ENCODE measurements at places on chromosomes 1 and 21.
A peak's percentile ranks its signal among the peaks of the same experiment; 100 is the strongest.

DNA sequence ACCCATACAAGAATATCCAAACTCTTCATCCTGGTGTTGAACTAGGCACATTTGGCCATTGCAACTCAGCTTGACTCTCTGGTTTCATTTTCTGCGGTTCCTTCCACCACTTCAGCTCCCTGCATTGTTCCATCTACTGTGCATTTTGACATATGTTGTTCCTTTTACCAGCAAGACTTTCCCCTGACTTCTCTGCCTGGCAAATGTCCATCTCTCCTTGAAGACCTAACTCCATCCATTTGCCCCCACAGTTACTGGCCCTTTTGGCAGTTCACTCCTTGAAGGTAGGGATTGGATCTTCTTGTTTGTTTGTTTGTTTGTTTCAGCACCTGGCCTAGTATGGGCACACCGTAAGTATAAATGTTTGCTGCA lies 8.7 kb downstream of the PADI2 start:
- DNase-seq, result no peak

- peak; percentile 45 for DNase-seq
These were observed 1.1 kb downstream of the ADGRB2 start for GRCh38 chr1:31762726-31763670.

GRCh38 chr1:187326557-187326956 lies 497.8 kb downstream of the PLA2G4A start:
- DNase-seq, result no peak

DNA sequence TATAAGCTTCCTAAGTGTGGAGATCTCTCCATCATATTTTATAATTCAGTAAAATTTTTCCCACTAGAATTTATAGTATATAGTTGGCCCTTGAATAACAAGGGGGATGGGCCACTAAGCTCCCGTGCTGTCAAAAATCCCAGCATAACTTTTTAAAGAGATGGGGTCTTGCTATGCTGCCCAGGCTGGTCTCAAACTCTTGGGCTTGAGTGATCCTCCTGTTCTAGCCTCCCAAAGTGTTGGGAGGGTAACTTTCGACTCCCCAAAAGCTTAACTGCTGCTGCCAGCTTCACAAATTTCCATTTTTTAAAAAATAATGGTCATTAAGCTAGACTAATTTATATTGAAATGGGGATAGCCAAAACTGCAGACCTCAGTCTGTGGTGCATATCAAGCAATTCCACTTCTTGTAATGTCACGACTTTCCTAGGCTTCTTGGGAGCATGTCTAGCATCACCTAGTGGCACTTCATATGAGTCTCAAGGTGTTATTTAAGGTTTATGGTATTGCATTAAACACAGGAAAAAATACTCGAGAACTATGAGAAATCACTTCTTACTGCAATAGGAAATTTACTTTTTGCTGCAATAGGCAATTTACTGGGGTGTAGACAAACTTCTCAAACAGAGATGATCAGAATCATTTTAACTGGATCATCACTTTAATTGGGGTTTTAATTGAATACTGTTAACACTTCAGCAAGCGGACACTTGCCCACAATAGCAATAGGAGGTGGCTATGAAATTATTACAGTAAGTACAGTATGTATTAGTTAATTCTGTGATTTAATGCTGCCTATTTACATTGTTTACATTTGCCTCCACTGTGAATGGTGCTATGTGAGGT lies 19.3 kb upstream of the ACTA1 start:
- no peak for DNase-seq

DNA sequence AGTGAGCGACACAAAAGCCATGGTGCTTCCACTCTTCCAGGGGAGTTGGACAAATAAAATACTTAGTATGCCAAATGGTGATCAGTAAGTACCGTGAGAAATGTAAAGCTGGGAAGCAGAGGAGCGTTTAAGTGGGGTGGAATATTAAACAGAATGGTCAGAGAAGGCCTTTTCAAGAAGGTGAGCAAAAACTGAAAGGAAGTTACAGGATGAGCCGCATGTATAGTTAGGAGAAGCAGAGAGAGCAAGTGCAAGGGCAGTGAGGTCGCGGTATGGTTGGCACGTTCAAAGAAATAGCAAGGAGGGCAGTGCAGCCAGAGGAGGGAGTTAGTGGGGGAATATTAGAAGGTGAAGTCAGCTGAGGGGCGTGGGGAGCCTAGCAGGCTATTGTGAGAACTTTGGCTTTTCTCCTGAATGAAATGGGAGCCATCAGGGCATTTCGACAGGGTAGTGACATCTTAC lies 748 bp upstream of the ATP6V0B start:
- no peak for DNase-seq

DNA sequence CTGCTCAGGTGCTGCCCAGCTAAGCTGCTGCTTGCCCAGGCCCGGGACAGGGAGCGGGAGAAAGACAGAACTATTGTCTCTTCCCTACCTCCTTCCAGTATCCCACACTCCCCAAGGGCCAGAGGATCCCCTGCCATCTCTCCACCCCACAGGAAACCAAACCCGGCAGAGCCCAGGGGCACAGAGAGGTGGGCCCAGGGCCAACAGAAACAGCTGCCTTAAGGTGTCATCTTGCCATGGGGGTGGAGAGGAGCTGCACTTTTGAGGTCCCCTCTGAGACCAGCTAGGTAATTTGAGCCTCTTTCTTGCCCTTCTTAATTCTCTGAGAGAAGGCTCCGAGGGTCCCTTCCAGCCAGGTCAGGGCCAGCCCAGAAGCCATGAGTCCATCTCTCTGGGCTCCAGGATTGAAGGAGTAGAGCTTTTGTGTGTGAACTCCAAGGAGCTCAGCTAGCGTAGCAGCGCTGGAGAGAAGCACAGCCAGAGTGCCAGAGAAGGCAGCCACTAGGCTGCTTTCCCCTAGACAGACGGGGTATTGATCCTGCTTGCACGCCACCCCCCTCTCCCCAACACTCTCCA lies 9.7 kb upstream of the GPR61 start:
- DNase-seq, result no peak

- DNase-seq, result no peak
These were observed 8.5 kb downstream of the COLGALT2 start for GRCh38 chr1:184028854-184029623.

GRCh38 chr1:160755911-160756848 lies 17.1 kb downstream of the SLAMF7 start:
- DNase-seq, result no peak

DNA sequence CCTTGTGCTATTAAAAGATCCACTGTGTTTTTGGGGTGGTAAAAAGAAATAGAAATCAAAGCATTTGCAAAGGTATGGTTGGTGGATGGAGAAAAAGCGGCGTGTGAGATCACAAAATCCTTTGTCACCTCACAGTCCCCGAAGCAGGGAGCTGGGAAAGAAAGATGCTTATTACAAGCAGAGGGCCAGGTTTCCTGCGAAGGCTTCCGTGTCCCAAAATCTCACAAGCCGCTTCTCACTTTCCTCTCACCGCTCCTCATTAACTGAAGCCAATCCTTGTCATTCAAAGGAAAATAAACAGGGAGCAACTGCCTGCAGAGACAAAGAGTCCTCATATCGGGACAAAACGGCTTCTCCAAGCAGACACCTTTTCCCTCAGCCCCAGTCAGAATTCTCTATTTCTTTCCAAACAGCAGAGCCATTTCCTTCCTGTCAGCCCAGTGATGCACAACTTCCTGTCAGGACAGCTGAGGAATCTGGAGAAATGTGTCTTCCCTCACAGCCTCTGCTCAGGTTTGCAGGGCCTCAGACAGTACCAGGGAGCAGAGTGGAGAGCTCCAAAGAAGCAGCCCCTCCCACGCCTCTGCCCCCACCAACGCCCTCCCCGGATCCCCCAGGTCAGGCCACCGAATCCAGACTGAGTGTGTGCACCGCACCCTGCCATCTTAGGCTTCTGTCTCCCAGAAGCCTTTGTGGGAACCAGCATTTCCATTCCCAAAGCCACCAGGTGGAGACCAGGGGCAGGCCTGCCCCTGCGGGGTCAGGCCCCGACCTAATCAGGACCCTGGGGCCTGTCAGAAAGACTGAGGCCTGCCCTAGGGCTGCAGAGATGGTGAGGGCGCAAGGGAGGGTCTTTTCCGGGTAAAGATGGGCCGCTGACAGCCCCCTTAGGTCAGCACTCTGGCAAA lies 29.6 kb downstream of the KCNN3 start:
- DNase-seq, result no peak

GRCh38 chr1:3312898-3313575 lies 141.4 kb upstream of the ARHGEF16 start:
- no peak for DNase-seq

DNA sequence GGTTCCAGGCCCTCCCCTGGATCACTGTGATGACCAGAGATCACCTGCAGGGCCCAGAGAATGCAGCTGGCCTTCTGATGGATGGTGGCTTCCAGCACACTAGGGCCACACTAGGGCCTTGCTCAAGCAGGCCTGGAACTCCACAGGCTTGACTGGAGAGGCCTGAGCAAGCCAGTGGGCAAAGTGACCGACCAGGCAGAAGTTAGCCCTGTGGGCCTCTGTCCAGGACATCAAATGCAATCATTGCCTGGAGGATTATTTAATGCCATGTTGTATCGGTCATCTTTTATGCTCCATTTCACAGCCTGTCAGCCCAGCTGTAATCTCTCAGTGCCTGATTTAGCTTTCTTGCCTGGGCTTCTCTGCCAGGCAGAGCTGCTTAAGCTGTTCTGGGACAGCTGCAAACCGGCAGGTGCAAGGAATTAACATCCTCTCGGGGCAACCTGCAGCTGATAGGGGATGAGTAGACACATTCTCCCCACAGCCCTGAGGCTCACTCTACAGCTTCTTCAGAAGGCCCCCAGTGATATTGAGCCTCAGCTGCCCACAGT lies 17.7 kb downstream of the NENF start:
- DNase-seq, result no peak

- DNase-seq, result no peak
These were observed 121.8 kb upstream of the SLC44A3 start for GRCh38 chr1:94698356-94698755.

- DNase-seq, result no peak
These were observed 11.8 kb upstream of the ARHGEF2 start for GRCh38 chr1:155990005-155990739.

- no peak for DNase-seq
These were observed 392.7 kb downstream of the SMYD3 start for GRCh38 chr1:246114369-246114768.

DNA sequence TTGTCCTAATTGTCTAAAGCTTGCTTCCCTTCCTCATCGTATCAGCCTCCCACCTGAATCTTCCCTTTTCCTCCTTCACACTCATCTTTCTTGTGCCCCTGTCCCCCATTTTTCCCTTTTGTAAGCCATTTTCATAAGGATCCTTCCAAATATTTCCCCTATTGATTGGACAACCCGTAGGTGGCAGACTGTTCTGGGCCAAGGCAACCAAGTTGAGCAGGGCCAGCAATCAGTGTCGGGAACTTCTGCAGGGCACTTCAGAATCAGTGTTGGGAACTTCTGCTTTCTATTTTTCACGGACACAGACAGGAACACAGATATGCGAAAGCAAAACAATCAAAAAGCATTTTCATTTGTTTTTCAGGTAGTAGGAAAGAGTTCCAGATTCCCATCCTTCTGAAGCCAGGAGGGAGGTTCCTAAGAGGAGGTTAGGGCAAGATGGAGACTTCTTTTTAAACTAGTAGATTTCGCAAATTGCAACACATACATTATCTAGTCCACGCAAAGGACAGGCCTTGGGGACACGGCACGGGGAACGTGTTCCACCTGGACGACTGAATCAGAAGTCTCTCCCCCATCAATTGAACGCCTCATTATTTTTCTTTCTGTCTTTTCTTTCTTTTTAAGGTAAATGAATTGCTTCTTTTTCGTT lies 691 bp upstream of the MPZL1 start:
- DNase-seq, result peak; percentile 58

GRCh38 chr1:5955479-5955977 lies 36.7 kb downstream of the NPHP4 start:
- no peak for DNase-seq

GRCh38 chr21:18403735-18404450 lies at the start of gene TMPRSS15:
TMPRSS15 (minus strand) TSS chr21:18403785; CDS start chr21:18403622, 163 bp downstream.
- DNase-seq, result peak; percentile 45

GRCh38 chr1:119114786-119115185 lies 25.7 kb downstream of the WARS2 start:
- DNase-seq, result no peak

DNA sequence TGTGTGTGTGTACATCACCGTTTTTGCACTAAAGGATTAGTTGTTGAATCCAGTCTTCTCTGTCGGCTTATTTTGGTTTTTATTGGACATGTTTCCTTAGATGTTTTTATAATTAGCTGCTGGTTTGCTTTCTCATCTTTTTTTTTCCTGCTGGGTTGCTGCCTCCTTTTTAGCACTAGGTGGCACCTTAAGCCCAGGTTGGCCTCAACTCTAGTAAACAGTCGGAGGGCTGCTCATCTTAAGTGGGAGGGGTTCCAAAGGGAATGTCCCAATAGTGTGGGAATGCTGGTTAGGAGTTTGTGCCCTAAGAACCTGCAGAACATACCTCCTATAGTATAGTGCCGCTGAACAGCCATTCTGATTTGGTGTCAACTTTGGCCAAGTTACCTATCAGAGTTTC lies 570.1 kb upstream of the CXADR start:
- DNase-seq, result no peak

Data from HL-60 (cell line).